ENCODE measurements at places on chromosomes 7 and 10.

DNA sequence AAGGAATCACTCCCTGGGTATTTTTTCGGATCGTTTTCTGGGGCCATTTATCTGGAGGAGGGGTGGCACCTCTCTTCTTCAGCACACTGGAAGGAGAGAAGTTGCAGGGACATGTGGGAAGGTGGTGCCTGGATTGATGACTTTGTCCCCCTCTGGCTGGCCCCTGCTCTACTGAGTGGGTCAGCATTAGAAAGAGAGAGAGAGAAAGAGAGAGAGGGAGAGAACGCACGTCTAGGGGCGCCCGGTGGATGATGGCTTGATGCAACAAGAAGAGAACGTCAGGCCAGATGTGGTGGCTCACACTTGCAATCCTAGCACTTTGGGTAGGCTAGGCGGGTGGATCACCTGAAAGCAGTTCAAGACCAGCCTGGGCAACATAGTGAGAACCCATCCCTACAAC, 5.5 kb upstream of the MUC12 start:
- DNase-seq, result no peak

GRCh38 chr10:4656576-4657194, 169.3 kb upstream of the AKR1E2 start:
- peak; percentile 86 for DNase-seq

DNA sequence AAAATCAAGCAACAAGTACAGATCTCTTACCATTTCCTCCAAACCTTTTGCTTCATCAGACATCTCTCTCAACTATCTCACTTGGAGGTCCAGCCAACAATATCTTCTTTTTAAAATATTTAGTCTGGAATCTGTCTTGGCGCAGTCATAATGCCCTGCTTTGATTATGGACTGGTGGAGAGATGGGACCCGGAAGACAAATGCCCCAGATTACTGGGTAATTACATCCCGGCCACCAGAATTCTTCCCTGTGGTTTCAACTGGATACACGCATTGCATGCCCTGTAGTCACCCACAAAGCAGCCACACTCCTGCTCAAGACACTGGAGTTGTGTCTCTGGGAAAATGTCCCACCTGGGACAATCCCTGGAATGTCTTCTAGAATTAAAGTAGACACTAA, 65.5 kb downstream of the BPGM start:
- no peak for DNase-seq

DNA sequence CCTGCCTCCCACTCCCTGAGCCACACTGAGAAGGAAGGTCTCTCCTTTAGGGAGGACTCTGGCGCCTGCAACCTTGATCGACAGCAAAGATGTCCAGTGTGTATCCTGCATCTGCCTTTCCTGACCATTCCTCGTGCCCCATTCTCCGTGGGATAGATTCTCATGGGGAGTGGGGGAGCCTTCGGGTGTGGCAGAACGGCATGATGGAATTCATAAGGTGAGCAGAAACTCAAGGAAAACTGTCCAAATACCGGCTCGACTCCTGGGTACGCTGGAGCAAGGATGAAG, 636 bp upstream of the RARRES2 start:
- DNase-seq, result no peak
